ENCODE measurements at places on chromosomes 1 and 21.

GRCh38 chr1:59295618-59296017, 1.3 kb upstream of the FGGY start:
- no peak for DNase-seq

DNA sequence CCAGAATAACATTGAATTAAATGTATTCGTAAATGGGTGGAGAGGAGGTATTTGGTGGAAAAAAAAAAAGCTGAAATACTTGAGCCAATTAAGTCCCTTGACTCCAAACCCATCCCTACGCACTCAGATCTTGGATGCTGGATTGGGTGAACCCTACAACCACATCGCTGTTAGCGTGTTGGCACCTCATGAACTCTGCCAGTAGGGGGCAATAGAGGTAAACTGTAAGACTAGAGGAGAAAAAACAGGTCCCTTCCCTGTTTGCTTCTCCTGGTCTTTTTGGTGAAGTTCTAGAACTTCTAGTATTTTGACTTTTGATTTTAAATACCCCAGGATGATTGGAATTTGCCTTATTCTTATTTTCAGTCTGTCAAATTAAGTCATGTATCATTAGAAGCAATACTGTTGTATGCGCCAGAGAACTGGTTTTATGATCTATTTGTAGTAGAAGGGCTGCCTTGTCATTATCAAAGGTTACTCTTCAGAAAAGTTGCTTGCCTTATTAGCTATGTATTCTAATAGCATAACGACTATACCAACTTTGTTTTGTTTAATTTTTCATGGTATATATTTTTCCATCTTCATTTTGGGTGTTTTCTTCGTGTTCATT, 1.9 kb upstream of the OR13G1 start:
- DNase-seq, result peak; percentile 14

DNA sequence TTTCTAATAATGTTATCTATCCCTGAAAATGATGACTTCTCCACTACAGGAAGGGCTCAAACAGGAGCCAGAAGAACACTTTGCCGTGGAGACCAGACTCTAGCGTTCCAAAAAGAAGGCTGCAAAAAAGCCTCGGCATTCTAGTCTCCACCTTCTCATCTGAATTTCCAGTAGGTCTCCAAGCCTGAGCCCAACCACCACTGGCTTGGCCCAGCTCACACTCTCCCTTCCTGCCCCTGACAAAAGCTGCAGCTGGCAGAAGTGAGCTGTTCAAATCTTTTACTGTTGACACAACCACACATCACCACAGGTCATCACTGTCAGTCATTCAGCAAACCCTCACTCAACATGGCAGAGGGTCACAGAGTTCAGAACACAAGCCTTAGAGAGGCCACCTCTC, 69.3 kb downstream of the CAMK2N1 start:
- DNase-seq, result no peak

DNA sequence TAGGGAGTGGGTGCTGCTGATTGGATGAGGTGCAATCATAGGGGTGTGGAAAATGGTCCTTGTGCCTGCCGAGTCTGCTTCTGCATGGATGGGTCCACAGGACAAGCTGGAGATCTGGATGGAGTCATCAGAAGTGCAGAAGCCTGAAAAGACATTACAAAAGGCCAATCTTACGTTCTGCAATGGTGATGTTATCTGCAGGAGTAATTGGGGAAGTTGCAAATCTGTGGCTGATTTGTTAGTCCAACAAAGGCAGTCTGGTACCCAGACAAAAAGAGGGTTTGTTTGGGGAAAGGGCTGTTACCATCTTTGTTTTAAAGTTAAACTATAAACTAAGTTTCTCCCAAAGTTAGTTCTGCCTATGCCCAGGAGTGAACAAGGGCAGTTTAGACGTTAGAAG, 166.5 kb downstream of the PGBD5 start:
- DNase-seq, result no peak

DNA sequence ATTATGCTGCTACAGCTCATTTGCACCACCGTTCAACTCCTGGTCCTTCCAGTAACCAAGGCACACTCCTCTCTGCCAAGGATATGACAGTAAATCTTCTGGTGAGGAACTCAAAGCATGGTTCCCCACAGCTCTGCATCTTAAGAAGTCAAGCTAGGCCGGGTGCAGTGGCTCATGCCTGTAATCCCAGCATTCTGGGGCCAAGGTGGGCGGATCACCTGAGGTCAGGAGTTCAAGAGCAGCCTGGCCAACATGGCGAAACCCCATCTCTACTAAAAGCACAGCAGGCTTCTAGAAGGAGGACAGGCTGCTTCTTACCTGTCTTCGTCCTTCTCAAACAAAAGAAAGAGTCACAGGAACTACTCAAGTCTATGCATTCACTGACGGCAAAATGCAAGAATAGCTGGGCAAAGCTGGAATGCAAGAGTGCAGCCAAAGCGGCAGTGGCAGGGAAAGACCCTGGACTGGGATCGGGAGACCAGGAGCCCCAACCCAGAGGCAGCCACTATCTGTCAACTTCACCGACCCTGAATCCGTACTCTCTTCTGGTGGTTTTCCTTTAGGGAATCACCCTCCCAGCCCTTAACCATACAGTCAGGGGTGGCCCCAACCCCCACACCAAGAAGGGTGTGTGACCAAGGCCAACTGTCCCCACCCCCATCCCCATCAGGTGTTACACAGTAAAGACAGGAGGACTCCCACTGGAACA, 75.5 kb downstream of the NPHP4 start:
- DNase-seq, result no peak

- DNase-seq, result no peak
Observed at GRCh38 chr1:196527919-196528318, 80.3 kb downstream of the KCNT2 start.

- DNase-seq, result no peak
Observed at GRCh38 chr1:30886710-30887428, 21.7 kb downstream of the SDC3 start.

DNA sequence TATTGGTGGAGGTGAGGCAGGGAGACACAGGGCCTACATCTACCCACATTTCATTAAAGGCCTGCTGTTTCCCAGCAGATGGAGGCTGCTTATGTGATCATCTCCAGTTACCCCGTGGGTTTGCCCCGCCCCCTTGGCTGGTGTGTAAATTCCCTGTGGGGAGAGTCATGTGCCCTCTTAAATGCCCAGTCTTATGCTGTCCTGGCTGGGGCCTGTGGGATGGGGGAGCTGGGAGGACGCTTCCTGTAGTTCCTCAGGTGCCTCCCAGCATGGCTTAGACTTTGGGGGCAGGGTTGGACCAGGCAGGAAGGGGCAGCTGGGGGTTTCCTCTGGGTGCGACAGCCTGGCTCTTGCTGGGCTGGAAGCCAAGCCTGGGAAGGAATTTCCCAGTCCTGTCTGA, 15.5 kb upstream of the CITED4 start:
- no peak for DNase-seq

- no peak for DNase-seq
Observed at GRCh38 chr1:241696172-241696814, 44.2 kb downstream of the WDR64 start.

- no peak for DNase-seq
Observed at GRCh38 chr1:32112806-32113375, 5.0 kb downstream of the KPNA6 start.
